ENCODE measurements at places on chromosomes 16 and 17. TPM values are rescaled to one million over a fixed set of nuclear protein-coding genes. Genes with fewer than 3 reads are reported as not detected.

- no peak for DNase-seq
Measured at GRCh38 chr17:39011907-39012468, 44.8 kb upstream of the FBXO47 start.

DNA sequence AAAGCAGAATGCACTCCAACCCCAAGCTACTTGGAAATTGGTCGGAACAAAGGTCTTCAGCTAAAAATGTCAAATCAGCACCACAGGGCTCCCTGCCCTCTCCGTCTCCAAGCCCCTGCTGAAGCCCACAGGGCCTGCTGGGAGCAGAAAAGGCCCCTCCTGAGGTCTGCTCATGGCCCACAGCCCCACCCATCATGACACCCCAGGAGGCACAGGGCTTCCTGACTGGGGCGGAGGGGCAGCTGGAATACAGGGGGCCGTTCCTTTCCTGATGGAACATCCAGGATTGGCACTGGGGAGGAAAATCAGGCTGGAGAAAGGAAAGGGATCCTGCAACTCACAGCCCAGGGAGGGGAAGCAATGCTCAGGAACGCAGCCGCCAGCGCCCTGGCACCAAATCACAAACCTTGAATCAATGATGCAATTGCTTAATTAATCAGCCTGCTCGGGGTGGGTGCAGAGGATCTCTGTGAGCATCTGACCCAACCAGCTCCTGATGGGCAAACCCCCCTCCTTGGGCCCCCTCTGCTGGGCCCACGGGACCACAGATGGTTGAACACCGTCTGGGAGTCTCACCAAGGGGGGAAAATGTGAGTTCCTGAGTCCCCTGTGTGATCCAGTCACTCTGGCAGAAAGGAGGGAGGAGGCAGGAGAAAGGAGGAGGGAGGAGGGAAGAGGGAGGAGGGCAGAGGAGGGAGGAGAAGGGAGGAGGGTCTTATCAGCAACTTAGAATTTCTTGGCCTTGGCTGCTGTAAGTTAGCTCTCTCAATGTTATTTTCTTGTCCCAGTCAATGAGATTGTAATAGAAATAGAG is 155.5 kb downstream of the ZNF423 start:
- no peak for DNase-seq

- DNase-seq: no peak
Measured at GRCh38 chr16:1102921-1103635, 7.0 kb upstream of the C1QTNF8 start.

DNA sequence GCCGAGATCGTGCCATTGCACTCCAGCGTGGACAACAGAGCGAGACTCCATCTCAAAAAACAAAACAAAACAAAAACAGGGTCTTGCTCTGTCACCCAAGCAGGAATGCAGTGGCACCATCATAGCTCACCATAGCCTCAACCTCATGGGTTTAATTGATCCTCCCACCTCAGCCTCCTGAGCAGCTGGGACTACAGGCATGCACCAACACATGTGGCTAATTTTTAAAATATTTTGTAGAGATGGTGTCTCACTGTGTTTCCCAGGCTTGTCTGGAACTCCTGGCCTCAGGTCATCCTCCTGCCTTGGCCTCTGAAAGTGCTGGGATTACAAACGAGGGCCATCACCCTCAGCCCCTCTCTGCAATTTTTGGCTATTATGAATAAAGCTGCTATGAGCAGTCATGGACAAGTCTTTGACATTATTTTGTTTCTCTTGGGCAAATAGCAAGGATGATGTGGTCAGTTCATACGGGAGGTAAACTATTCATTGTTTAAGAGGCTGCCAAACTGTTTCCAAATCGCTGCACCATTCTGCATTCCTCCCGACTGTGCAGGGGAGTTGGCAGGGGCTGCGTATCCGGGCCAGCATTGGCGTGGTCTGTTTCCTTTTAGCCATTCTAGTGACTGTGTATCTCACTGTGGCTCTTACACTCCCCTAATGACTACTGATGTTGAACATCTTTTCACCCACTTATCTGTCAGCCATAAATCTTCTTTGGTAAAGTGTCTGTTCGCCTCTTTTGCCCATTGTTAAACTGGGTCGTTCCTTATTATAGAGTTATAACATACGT is 21.1 kb downstream of the EIF4A3 start:
- DNase-seq: no peak

- no peak for DNase-seq
Measured at GRCh38 chr17:7041607-7042500, 2.0 kb downstream of the SLC16A11 start.

GRCh38 chr16:27169511-27170071 is 33.7 kb upstream of the KDM8 start:
- DNase-seq: peak; percentile 53

- DNase-seq: no peak
Measured at GRCh38 chr16:3816326-3816725, 64.2 kb downstream of the CREBBP start.

CYBA gene
- 53.6 TPM for polyA plus RNA-seq

CNTNAP1 gene
- polyA plus RNA-seq: 62.9 TPM

NPIPA7 gene
- polyA plus RNA-seq: 15.8 TPM

All from AG04450 (cell line).